ENCODE measurements at places on chromosomes 1 and 21.

DNA sequence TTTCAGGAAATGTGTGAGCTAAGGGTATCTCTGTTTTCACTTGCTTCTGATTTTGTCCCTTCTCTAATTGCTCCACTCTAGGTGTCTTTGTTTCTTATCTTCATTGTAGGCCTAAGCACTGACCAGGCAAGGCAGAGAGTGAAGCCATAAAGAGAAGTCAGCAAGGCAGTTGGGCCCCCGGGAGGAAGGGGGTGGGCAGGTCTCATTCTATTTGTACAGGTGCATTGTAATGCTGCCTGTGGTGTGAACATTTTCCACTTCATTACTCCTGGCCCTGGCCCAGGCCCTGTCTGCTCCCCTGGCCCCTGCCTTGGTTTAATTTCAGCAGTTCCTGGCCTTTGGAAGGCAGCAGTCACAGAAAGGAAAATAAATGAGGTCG, 86.4 kb upstream of the JUN start:
- no peak for DNase-seq

- DNase-seq, result no peak
Measured at GRCh38 chr1:46599059-46599970, 4.8 kb downstream of the MKNK1 start.

GRCh38 chr1:93137604-93138292, 42.5 kb downstream of the TMED5 start:
- DNase-seq, result peak; percentile 18

DNA sequence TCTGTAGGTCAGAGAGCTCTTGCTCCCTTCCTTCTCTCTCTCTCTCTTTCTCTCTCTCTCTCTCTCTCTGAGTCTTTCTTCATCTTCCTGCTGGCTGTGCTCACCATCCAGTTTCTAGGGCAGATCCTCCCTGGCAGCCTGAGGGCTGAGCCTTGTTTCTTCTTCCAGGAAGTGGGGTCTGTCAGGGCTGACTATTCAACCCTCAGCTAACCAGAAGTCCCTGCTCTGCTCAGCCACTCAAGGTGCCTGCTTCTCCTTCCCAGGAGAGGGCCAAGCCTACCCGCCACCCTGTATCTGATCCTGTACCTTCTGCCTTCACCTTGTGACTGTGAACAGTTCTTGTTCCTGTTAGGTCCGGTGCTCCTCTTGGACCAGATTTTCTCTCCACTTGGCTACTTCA, 107.6 kb upstream of the ETV3 start:
- DNase-seq, result no peak

GRCh38 chr1:226702318-226702956, 36.6 kb downstream of the ITPKB start:
- peak; percentile 67 for DNase-seq

GRCh38 chr21:42836402-42836666, 43.0 kb downstream of the WDR4 start:
- no peak for DNase-seq

DNA sequence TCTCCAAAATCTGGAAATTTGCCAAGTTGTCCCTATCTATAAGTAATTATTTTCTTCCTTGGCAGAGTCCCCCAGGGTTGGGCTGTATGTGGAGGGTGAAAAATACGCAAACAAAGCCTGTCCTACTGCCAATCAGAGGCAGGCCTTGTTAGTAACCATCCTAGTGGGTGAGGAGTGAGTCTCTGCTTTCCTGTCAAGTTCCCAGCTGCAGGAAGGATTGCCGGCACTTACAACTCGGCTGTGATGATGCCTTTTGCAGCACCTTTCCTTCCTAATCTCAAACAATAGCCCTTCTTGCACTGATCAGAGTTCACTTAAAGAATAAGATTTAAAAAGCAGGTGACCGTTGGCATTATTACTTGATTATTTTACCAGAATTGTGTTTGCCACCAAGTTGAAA, 31.3 kb upstream of the FGGY start:
- DNase-seq, result no peak

DNA sequence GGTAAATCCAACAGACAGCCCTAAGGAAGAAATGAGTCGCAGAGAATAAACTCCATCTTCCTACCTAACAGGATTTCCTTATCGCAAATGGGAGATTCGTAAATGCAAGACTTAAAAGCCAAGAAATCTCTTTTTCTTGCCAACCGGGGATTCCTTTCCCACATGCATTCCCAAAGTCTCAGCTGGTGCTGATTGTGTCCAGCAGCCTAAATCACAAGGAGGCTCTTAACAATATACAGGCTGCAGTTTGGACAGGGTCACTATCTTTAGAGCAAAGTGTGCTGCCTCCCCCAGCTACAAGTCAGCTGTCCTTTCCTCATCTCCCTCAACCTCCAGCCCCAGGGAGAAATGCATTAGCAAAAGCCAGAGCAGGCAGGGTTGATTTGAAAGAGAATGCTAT, 189.8 kb upstream of the PLXNA2 start:
- peak; percentile 44 for DNase-seq

- no peak for DNase-seq
Measured at GRCh38 chr1:153340356-153340755, 8.3 kb downstream of the PGLYRP4 start.

- DNase-seq, result no peak
Measured at GRCh38 chr1:40755067-40755466, 28.5 kb upstream of the KCNQ4 start.

GRCh38 chr1:83999316-83999819, 436 bp upstream of the TTLL7 start:
- peak; percentile 77 for DNase-seq

DNA sequence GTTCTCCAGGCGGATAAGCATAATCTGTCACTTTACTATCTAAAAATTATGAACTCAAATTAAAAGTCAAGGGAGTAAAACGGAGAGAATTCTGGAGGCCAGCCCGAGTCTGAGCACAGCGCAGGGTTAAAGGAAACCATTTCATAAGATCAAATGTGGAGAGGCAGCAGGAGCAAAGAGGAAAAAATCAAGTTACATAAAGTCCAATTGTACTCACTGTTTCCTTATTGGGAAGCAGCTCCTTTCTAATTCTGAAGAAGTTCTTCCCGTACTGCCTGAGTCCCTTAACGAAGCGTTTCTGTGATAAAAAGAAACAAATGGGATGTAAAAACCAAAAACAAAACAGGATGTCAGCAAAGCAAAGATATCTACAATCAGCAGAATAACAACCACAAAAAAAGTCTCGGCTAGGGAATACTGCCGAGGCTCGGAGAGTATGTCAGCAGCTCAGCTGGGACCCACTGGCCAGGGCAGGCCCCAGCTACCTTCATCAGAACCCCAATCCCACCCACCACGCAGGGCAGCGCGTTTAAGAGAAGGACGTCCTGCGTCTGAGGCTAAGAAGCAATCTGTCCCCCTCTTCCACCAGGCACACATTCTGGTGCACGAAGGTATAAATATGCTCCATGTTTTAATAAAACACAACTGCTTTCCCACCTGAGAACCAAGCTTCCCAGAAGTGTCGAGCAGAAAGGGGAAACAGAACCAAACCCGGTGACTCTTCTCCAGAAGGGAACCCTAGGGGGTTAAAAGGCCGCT, 104.8 kb downstream of the SLC45A1 start:
- DNase-seq, result peak; percentile 56

DNA sequence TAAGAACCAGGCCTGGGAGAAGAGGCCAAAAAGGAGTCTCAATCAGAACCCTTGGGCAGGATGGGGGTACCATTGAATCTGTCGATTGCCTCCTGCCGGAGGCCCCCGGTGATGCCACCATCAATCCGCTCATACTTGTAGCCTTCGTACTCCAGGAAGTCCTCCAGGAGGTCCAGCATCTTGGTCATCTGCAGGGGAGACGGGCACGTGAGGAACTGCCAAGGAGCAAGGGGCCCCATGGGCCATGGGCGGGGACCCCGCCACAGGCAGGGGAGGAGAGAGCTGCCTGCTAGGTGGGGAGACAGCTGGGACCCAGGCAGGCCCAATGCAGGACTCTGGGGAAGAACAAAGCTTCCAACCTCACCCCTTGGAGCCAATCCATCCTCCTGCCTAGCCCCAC, 48.6 kb downstream of the CHD5 start:
- DNase-seq, result no peak

DNA sequence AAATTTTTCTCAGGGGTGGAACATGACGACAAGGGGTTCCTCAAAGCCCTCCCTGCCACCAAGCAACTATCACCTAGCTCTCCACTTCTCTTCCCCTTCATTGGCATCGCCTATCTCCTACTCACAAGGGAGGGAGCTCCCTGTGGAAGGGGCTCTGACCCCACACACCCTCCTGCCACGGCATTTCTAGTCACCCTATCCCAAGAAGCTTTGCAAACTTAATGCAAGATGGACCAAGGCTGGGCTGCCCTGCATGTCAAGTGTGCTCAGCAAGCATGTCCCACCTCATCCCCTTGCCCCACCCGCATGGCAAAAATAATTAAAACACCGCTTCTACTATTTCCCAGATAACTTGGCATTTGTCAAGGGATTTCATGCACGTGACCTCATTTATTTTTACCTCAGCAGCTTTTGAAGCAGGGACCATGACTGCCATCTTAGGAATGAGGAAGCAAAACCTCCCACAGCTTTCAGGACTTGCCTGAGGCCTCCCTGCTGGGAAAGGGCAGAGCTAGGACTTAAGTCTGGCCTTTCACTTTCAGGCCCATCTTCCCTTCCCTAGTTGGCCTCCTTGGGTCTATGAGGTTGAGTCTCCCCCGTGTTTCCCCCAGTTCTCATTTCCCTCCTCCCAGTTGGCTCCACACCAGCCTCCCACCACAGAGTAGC, 161.3 kb downstream of the TSEN15 start:
- peak; percentile 96 for DNase-seq

GRCh38 chr1:98280049-98280448, 359.2 kb upstream of the DPYD start:
- no peak for DNase-seq

DNA sequence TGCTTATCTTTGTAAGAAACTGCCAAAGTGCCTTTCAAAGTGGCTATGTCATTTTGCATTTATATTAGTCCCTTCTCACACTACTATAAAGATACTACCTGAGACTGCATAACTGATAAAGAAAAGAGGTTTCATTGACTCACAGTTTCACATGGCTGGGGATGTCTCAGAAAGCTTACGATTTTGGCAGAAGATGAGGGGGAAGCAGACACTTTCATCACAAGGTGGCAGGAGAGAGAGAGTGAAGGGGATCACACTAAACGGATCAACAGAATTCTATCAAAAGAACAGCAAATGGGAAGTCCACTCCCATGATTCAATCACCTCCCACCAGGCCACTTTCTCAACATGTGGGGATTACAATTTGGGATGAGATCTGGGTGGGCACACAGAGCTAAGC, 1352.0 kb upstream of the B3GALT2 start:
- no peak for DNase-seq

- no peak for DNase-seq
Measured at GRCh38 chr1:76554283-76554682, 313.0 kb upstream of the ST6GALNAC5 start.

DNA sequence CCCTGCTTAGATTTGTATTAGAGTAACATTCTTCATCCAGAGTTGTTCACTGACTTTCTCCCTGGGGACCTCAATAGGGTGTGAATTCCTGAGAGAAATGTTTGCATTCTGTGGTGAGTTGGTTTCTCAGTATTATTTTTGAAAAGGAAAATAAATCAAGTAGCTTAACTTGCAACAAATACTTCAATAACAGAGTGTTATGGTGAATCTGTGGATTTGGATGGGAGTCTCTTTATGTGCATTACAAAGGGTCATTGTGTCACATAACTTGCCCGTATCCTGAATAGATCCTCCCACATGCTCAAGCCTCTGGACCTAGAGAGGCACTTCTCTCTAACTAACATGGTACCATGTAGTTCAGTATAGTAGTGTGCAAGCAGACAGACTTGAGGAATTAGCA, 68.4 kb upstream of the IPO9 start:
- DNase-seq, result peak; percentile 79

DNA sequence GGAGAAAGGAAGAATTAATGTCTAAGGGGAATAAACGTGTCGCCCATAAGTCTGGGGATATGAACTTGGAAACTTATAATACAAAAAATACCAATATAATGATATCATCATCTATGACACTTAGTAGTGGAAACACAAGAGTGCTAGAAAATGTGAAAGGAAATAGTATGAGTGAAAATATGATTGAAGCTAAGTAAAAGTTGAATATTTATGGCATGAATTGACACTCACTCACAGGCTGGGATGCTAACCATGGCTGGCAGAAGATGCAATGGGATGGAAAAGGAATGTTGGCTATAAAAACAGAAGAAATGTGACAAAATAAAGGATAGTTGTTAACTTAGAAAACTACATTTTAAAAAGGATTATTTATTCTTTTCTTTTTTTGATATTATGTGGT, 120.1 kb downstream of the XPR1 start:
- DNase-seq, result peak; percentile 65

- no peak for DNase-seq
Measured at GRCh38 chr1:212959266-212960220, 9.2 kb downstream of the VASH2 start.

DNA sequence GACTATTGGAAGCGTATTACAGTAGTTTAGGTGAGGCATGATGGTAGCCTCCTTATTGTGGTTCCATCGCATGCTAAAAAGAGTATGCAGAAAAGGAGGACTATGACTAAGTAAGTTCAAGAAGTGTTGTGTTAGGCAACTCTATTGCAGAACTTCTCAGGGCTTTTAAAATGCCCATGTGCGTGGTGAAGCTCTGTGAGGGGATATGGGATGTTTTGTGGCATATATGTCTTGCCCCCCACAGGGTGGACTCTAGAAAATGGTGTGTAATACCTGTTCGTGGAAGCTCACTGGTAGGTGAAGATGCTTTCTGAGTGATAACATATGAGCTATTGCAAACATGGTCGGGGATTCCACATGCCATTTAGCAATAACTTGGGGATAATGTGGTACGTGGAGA, 31.7 kb downstream of the MAN1A2 start:
- DNase-seq, result no peak

GRCh38 chr1:29380532-29380931, 144.2 kb downstream of the PTPRU start:
- no peak for DNase-seq

GRCh38 chr1:93501399-93501798, 53.5 kb downstream of the FNBP1L start:
- no peak for DNase-seq

DNA sequence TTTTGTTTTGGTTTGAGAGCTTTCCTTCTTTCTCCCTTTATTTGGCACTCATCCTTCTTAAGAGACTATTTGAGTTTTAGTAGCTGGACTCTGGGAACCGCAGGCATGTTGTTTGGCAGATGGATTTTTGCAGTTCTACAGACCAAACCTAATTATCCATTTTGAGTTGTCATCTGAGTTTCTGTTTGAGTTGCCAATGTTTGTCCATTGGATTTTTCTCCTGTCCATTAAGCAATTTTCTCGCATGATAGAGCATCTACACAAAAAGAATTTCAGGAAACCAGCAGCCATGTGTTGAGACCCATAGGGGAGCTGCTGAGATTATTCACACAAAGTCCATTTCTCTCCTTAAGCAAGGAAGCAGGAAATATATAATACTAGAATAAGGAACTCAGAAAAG, 17.2 kb upstream of the CXADR start:
- DNase-seq, result no peak

GRCh38 chr1:89699451-89699986, 66.6 kb downstream of the LRRC8C start:
- no peak for DNase-seq

Measured in EH (cell line).